Jurkat, Clone E6-1 (cell line): ENCODE measurements at places on chromosomes 2 and 18.
A peak's percentile ranks its signal among the peaks of the same experiment; 100 is the strongest.

GRCh38 chr2:79511320-79511951, 1.4 kb upstream of the CTNNA2 start:
- peak; percentile 74 for DNase-seq

DNA sequence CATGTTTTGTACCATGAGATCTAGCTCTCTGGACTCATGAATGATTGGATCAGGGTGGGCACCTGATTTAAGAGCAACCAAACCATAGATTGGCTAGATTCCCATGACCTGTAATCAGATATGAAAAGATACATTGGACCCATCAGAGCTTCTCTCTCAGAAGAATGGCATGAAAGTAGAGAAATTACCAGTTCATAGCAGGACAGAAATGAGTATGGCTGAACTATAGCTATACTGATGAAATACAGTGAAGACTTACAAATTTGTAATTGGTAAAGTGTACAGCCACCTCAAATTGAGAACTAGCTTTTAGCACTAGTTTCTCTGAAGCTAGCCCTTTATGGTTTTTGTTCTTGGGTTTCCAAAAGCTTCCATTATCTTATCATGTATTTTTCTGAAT, 19.0 kb upstream of the EML4 start:
- DNase-seq: no peak

GRCh38 chr18:7415081-7415894, 151.8 kb upstream of the PTPRM start:
- DNase-seq: no peak

DNA sequence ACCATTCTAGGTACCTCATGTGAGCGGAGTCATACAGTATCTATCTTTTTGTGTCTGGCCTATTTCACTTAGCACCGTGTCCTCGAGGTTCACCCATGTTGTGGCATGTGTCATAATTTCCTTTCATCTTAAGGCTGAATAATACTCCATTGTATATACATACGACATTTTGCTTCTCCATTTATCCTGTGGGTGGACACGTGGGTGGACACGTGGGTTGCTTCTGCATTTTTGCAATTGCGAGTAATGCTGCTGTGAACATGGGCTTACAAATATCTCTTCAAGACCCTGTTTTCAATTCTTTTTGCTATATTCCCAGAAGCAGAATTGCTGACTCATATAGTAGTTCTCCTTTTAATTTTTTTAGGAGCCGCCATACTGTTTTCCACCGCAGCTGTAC, 243.6 kb upstream of the EPAS1 start:
- DNase-seq: no peak

GRCh38 chr2:9736021-9736420, 105.2 kb upstream of the YWHAQ start:
- no peak for DNase-seq

- no peak for DNase-seq
Measured at GRCh38 chr2:39225567-39225966, 18.2 kb downstream of the CDKL4 start.

DNA sequence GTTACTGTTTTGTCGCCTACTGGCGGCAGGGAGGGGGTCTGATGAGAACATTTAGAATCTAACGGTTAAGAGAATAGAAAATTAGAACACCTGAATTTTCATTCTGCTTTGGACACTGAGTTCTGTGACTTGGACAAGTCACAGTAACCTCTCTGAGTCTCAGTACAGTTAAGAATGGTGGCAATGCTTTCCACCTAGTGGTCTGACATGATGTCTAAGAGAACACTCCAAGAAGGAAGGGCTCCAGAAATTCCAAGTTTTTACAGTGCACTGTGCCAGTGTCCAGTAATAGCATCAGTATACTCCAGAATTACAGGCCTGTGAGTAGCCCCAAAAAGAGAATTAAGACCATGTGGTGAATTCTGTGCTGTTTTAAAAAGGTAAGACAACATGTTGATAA, 174.1 kb upstream of the ZFP36L2 start:
- DNase-seq: no peak

DNA sequence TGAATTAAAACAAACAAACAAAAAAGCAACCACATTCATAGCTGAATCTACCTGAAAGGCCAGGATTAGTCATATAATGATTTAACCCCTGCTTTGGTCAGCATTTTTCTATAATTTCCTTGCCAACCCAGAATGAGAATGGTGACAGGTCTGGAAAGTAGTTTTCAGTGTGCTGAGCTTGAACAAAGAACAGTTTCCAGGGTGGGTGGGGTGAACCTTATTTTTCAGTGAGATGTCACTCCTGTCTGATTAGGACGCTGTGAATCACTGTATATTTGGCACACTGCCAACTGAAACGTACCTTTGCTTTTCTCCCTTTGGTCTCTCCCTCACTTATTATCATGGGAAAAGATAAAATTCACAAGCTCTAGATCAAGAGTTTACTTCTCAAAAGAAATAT, 35.0 kb upstream of the DSC1 start:
- DNase-seq: no peak

DNA sequence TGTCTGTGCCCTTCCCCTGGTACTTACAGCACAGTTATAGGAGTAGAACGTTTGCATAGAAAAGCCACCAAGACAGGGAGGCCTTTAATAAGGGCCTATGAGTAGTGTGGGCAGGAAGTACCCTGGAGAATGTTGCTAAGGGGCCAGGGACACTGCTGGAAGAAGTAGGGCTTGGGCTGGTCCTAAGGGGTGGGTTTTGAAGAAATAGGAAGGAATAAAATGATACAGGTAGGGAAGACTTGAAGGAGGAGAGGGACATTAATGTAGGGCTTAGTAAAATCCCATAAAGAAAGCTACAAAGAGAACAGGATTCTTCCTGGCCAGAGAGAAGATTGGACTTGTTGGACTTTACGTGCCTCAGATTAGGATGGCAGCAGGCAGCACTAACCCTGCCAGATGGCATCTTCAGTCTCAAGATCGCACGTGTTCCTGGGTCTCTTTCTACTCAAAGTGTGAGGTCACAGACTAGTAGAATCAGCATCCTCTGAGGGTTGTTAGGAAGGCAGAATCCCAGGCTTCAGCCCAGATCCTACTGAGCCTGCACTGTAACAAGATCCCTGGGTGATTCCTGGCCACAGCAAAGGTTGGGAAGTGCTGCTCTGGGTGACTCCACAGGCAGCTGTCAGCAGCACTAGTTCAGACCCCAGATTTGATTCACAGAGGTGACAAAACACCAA, 39.2 kb downstream of the EPAS1 start:
- no peak for DNase-seq

GRCh38 chr18:34493566-34494358, 216.3 kb upstream of the DTNA start:
- DNase-seq: no peak

- DNase-seq: no peak
Measured at GRCh38 chr18:55244546-55244945, 285.3 kb upstream of the CCDC68 start.

DNA sequence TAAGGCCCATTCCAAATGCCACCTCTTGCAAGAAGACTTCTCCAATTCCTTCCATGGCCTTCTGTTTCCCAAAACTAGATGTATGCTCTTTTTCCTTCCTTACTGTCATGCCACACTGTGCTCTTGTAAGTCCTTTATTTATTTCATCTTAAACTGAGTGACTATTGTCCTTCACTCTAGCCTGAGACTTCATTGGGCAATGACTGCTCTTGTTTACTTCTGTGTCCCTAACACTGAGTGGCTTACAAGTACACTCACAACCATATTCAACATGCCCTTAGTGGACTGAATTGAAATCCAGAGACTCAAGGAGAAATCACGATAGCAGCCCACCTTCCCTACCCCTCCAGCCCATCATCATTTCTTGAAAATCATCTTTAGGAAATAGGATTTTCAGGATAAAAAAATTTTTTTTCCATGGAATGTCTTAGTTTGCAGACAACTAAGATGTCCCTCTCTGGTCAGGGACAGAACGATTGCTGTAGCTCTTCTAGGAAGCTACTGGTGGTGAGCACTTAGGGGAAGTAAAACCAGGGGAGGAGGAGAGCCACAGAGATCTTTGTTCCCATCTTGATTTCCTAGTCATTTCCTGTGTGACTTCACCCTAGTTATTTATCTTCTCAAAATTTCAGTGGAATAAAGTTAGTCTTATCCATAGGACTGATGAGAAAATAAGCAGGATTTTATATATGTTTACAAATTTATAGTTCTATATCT, 80.7 kb downstream of the CYRIA start:
- no peak for DNase-seq

DNA sequence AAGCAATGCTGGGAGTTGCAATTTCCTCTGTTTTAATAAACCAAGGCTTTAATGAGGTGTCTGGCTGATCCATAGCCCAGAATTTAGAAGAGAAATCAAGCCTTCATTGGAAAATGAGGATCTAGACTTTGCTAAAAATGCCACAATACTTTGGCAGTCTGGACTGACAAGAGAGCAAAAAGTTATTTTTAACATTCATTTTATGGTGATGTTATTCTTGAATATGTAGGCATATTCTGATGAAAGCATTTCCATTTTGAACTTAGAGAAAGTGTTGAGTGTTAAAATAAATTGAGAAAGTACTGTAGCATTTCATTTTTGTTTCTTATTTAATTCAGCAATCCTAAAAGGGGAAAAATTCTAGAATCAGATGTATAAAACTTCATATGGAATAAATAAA, 151.8 kb upstream of the HNMT start:
- no peak for DNase-seq

DNA sequence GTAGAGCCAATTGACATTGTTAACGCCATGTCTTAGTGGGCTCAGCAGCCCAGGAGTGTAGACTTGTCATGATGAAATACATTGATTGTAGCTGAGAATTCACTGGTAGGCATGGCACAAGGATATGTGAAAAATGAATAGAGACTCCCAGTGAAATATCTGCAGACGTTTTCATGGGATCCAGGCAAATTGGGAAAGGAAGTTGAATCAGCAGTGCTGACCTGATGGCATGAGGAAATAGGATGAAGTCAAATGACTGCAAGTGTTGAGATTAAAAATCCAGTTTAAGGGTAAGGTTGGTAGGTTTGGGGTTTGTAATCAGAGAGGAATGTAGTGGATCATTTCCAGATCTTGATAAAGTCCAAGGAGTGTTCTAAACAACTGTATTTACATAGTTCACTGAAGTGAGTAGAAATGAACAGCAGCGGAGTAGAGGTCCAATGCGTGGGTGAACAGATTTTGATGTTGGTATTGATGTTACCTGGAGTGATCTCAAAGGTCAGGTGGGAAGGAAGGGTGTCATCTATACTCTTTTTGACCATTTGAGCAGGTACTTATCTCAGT, 24.6 kb downstream of the INSIG2 start:
- no peak for DNase-seq

DNA sequence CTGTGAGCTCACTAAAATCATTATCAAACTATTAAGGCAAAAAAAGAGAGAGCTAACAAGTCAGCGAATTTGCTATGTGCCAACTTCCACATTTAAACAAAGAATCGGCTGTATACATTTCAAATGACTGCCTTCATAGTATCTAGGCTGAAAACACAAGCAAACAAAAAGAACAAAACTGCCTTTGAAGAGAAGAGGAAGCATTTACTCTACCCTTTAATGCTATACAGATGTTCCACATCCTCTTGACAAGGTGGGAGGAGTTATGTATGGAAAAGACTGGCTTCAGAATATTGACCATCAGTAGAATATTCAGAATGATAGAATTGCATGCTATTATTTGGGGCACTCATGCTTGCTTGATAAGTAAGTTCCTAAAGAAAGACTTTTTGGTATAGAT, 741.7 kb downstream of the PLCL1 start:
- no peak for DNase-seq

DNA sequence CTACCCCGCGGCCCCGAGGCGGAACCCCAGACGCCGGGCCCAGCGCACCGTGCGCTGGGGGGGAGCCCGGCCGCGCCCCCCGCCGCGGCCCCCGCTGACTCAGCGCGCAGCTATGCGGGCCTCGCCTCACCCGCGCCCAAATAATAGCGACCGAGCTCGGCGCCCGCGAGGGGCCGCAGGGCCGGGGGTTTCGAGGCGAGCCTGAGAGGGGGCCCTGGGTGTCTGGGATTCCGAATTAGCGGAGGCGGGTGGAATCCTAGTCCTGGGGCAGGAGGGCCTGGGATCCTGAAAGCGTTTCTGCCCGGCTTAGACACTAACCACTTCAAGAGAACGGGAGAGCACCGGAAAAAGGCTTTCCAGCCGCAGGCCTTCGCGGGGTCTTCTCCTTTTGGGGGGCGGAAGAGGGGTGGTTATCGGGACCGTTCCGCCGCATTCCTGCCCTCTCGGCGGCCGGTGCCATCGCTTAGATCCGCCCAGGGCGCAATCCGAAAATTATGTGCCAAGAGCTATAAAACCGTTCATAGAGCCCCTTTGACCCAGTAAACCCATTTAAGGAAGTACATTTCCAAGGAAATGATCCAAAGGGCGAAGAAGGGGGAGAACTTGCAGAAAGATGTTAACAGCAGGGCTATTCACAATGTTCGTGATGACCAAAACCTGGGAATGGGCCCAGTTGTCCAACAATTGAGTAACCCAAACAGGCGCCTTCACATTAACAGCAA, 681 bp upstream of the ROCK2 start:
- DNase-seq: peak; percentile 36

- DNase-seq: no peak
Measured at GRCh38 chr2:217934321-217935131, 68.3 kb downstream of the TNS1 start.

- DNase-seq: no peak
Measured at GRCh38 chr2:71173096-71173495, 42.7 kb downstream of the MPHOSPH10 start.

DNA sequence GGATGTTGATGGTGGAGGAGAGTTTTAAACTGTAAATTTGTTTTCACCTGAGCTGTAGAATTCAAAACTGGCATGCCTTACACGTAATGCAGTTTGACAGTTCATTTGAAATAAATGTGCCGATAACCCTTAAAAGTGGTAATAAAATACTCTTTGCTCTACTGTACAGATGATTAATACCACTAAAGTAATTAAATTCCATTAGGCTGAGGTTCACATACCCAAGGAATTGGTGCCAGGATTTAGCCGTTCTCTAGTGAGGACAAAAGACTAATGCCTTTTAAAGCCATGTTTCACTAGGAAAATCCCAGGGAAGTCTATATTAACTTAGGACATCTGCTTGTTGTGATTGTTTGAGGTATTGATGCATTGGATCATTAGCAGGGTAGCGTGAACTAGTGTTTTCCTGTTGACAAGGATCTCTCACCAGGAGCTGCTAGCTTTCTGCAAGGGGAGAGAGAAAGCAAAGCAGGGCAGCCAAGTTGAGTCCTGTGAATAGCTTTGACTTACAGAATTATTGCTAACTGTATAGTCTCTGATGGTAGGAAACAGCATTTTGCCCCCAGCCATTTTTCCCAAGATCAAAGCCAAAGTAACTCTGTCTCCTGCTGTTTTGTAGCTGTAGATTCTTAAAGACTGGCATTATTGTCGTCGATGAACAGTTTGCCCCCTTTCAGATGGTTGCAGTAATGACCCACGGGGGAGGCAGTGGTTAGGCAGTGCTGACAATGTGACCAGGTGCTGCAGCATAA, 280.9 kb upstream of the FANCL start:
- DNase-seq: no peak

- no peak for DNase-seq
Measured at GRCh38 chr2:165803123-165803760, 9.2 kb upstream of the GALNT3 start.

GRCh38 chr18:59560556-59560955, 136.7 kb downstream of the CCBE1 start:
- no peak for DNase-seq
